Endodermal cell (in vitro differentiated cells): ENCODE measurements at places on chromosomes 6 and 20.
A peak's percentile ranks its signal among the peaks of the same experiment; 100 is the strongest.

DNA sequence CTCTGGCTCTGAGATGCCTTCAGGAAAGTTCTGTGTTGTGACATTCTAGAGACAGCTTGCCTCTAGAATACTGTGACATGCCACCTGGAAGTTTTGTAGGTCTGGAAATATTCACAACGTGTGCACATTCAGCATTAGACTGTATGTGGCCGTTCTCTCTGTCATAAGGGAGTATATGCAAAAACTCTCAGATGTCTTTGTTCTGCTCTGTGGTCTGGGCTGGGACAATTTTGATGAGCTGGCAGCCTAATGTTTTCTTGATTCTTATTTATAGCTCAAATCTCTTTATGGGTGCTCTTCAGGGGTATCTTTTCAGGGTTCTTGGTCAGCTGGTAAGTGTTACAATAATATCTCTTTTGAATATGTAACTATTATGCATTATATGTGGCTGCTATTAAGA, 355.1 kb downstream of the PAX1 start:
- no peak for DNase-seq

- DNase-seq = no peak
These were observed 53.8 kb downstream of the ADAT2 start for GRCh38 chr6:143396497-143397226.

DNA sequence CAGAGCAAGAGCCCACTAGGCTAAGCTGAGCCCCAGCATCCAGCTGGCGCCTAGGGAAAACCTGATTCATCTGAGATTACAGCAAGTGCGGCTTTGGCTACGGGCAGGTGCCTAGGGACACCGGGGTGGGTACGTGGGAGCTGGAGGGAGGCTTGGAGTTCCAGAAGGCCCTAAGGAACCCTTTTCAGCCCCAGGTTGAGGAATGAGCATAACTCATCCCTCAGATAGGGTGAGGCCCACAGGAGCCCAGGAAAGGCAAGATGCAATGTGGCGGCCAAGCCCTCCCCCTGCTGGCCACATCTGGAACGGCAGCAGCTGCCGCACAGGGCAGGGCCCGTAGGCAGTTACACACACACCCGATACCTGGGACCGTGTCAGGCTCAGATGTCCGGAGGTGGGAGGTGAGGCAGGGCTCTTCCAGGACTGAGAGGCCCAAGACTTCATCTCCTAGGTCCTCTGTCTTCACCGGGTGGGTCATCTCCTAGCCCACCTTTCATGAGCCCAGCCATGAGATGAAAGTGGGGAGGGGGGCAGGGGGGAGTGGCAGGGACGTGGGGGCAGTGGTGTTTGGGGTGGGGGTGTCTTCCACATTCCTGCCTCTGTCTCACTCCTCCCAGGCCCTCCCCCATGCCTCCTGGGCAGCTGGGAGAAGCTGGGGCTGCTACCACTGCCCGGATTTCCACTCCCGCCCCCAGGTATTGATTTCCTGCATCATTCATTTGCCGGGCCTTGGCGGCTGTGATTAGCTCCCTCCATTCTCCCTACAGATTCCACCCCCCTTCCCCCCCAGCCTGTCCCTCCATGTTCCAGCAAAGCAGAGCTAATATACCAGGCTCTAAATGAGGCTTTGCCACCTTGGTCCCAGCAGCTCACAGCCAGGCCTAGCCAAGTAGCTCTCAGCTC, 5.5 kb downstream of the MDGA1 start:
- peak; percentile 98 for DNase-seq

DNA sequence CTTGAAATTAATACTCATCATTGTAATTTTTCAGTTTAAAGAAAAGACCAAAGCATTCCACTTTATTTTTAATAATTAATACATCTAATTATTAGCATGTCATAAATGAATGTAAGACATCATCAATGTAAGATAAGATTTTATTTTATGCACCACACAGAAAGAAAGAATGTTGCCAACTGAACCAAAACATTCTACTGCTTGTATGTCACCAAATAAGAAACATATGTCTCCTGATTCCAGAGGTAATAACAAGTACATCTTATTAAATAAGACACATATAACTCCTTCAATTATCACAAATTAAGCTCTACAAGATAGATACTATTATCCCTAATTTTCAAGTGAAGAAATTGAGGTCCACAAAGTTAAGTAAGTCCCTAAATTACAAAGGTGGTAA, 189.5 kb downstream of the GMDS start:
- DNase-seq = no peak

- no peak for DNase-seq
These were observed 10.8 kb downstream of the SENP6 start for GRCh38 chr6:75612434-75612833.

DNA sequence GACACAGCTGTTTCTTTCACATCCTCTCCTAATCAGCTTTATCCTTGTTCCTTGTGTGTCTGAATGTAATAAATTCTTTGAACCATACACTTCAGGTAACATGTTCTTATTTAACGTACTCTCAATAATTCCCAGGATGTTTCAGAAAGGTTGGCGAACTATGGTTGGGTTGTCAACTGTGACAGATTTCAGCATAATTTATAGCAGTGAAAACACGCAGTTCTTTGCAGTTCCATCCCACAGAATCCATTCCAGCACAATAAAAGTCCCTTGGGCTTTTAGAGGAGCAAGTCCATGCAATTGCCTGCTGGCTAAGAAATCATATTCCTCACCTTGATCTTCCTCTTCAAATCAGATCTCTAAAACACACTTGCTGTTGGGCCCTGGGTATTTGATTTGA, 119.3 kb downstream of the COL9A1 start:
- DNase-seq = no peak

GRCh38 chr6:38233161-38233791, 406.5 kb downstream of the BTBD9 start:
- no peak for DNase-seq

DNA sequence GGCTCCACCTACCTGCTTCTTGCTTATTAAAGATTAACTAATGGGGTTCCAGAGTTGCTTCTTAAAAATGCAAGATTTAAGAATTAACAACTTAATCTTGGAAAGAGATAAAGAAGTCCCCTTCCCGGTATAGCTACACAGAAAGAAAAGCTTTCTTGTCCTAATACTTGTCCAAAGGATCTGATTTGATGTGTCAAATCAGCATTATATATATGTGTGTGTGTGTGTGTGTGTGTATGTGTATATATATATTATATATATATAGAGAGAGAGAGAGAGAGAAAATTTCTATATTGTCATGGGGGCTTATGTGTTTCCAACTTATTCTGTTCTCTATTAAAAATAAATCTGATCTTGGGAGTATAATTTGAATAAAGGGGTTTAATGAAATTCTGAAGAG, 4.6 kb upstream of the HMGN4 start:
- DNase-seq = no peak

- DNase-seq = peak; percentile 44
These were observed 398.0 kb downstream of the EPHA7 start for GRCh38 chr6:93021235-93021915.

- no peak for DNase-seq
These were observed 151.9 kb downstream of the SH3BGRL2 start for GRCh38 chr6:79782792-79783580.

GRCh38 chr20:55678126-55678525, 327.2 kb downstream of the CBLN4 start:
- DNase-seq = no peak

DNA sequence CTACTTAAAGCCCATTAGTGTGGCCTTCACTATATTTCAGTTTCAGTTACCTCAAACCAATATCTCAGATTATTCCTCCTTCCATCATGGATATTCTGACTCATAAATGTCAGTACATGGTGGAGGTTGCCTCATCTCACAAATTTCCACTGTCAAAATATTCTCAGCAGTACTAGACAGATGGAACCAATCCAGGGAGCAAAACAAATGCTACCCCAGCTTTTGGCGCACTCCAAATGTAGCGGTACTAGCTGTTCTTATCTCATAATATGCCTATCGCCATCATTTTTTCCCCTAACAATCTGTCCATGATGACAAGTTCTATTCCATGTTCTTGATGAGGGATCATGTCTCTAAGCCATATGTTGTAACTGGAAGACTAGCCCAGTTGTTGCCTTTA, 1026.1 kb downstream of the KIF16B start:
- DNase-seq = no peak

DNA sequence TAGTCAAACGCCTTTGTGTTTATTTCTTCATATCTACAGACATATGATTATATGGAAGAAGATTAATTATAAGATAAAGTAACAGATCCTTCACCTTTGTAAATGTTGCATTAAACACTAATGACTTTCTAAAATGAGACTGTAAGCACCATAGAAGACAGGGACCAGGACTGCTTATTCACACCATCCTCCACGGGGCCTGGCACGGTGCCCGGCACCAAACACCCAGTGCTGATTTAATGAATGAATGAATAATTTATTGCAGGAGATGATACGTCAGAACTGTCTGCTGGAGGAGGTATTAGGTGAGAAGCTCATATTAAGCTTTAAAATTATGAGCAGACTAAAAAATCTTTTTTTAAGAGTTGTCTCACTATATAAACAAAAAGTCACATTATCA, 88.3 kb downstream of the SLX4IP start:
- DNase-seq = no peak

DNA sequence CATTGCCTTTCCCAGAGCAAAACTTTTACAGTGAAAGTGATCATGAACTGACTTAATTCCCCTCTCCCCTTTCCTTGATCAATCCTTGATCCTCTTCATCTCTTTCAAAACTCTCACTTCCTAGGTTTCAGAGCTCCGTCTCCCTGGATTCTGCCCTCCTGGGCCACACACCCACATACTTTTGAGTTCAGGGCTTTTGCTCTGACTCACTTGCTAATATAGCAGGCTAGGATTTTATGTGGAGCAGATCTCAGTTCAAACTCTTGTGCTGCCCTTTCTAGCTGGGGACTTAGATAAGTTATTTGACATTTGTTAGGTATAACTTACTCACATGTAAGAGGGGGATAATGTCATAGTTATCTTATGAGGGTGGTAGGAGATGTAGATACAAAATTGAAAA, 109.1 kb upstream of the MLIP start:
- no peak for DNase-seq

DNA sequence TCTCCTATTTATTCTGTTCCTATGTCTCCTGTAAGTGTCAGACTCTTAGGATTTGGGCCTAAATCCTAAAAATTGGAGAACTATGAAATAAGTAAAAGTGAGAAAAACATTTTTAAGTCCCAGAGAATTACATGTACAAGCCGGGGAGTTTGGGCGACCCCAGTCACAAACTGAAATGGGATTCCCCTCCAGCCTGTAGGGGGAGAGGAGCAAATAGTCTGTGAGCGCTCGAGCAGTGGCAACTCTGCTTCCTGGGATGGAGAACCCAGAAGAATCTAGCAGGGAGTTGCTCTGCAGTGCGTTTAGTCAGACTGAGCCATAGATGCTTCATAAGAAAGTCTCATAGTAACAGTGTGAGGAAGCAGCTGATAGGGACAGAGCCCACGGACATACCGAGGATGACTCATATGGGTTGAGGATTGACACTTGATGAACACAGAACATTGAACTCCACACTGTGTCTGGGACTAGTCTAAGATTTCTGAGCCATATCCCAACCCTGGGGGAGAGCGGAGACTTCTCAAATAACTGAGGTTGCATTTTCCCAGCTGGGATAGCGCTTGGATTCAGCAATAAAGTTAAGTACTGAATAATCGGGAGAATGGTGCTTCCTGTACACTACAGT, 437.2 kb downstream of the BCKDHB start:
- DNase-seq = no peak

GRCh38 chr6:74073999-74074398, 378.0 kb downstream of the CD109 start:
- DNase-seq = no peak

DNA sequence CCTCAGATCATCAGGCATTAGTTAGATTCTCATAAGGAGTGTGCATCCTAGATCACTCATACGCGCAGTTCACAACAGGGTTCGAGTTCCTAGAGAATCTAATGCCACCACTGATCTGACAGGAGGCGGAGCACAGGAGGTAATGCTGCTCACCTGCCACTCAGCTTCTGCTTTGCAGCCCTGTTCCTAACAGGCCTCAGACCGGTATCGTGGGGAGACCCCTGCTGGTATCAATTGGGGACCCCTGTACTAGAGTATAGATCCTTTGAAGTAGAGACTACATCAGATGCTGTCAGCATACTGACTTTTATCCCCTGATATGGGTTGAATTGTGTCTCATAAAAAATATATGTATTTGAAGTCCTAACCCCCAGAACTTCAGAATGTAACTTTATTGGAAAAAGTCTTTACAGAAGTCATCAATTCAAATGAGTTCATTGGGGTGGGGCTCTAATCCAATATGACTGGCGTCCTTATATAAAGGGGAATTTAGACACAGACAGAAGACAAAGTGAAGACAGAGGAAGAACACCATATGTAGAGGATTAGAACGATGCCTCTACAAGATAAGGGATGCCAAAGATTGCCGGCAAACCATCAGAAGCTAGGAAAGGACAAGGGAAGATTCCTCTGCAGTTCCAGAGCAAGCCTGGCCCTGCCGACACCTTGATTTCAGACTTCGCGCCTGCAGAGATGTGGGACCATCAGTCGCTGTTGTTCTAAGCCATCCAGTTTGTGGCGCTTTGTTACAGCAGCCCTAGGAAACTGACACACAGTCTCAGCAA, 104.4 kb upstream of the BTBD3 start:
- DNase-seq = no peak

- peak; percentile 56 for DNase-seq
These were observed 3.7 kb downstream of the PIM1 start for GRCh38 chr6:37173493-37174195.

DNA sequence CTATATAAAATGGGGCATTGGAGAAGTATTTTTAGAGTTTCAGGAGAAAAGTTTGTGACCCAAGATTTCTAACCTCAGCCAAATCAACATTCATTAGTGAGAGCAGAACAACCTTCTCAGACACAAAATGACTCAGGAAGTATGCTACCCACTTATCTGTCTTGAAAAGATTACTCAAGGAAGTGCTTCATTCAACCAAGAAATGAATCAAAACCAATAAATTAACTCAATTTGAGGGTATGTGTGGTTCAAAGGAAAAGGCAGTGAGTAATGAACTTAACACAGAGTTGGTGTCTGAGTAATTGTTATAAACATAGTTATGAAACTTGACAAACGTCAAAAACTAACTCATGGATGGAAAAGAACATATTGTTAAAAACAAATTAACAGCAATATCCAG, 227.6 kb downstream of the HAO1 start:
- DNase-seq = no peak

GRCh38 chr20:1134836-1135235, 16.4 kb downstream of the PSMF1 start:
- no peak for DNase-seq

DNA sequence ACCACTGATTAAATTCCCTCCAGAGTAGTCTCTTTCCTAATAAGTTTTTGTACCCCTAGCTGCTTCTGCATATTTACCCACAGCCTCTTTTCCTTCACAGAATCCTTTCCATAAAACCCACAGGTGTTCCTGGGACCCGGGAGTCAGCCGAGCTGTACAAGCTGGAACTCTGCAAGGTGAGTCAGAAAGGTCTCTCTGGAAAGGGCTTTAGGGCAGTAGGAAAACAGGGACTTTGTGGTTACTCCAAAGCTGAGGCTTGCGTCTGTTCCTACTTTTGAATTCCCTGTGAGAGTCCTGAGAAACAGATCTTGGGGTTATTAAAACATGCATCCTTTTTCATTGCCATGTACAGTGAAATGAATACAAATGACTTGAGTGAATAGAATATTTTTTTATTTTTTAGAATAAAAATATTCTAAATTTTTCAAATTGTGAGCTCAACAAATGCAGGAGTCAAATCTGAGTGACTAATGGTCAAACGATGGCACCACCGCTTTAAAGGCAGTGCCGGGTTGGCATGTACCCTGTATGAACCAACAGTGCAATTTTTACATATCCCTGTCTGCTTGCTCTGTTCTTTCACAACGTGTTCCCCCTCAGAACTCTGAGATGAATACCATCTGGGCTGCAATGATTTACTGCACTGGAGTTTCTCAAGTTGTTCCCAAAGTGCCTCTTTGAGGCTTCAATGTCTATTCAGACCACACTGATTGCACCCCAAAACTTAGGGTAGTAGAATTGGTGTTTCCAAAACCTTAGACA, 78.4 kb downstream of the GFRAL start:
- DNase-seq = no peak
